ENCODE measurements at places on chromosomes 6 and 20.
A peak's percentile ranks its signal among the peaks of the same experiment; 100 is the strongest.

GRCh38 chr6:64258752-64259151 is 623.1 kb downstream of the PHF3 start:
- DNase-seq: no peak

DNA sequence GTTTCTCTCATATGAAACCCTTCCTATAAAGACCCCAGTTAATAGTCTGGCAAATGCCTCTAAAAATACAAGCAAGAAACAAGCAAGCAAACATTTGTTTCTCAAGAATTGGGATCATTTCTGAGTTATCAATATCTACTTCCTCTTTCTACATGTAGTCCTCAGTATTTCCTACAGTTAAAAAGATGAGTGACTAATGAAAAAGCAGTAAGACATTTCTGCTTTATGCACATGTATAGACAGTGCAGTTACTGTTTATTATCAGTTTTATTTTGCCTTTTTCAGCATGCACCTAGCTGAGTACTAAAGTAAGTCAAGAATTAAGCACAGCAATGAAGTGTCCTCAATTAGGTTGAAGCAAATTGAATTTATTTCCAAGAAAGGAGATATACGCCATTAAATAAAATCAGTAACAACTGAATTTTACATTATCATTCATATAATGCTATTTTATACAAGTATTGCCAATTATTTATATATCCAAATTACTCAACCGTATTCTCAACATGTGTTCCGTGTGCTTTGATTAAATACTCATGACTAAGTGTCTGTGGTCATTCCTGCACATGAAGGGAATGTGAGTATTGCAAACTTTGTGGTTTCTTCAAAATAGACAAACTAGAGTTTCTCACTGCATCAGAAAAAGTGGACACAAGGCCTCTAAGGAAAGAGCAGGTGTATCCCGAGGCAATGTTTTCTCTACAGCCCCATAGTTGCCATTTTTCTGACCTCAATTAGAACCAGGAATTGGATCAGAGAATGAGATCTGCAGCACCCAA is 159.3 kb upstream of the MARCKS start:
- DNase-seq: no peak

DNA sequence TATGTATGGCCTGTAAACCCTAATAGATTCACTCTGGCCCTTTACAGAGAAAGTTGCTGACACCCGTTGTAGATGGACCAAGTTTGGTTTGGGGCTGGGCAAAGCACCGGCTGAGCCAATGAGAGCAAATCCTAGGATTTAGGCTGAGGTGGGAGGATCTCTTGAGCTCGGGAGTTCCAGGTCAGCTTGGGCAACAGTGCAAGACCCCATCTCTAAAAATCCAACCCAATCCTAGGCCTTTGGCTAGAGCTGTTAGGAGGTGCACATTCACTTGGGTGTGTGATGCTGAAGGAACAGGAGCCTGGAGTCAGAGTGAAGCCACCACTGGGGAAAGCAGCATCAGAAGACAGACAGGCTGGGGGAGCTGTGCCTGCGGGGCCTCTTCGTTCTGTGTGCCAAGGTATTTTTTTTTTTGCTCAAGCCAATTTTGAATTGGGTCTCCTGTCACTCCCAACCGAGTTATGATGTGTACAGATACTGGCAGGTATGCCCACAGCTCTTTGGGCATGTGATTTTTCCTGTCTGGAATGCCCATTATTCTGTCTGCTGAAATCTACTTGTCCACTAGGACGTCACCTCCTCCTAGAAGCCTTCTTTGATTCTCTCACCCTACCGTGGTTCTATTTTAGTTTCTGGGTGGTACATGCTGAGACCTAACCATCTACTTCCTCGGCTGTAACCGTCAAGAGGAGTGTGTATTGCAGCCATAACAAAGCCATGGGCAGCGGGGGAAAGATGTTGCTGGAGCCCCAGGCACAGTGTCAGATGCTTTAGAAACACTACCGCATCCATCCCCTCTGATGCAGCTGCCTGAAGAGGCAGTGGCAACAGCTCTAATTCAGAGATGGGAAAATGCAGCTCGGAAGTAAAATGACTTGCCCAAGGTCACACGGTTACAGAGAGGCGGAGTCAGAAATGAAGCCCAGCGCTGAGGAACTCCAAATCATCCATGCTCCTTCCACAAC is 54.0 kb downstream of the TTI1 start:
- DNase-seq: no peak

DNA sequence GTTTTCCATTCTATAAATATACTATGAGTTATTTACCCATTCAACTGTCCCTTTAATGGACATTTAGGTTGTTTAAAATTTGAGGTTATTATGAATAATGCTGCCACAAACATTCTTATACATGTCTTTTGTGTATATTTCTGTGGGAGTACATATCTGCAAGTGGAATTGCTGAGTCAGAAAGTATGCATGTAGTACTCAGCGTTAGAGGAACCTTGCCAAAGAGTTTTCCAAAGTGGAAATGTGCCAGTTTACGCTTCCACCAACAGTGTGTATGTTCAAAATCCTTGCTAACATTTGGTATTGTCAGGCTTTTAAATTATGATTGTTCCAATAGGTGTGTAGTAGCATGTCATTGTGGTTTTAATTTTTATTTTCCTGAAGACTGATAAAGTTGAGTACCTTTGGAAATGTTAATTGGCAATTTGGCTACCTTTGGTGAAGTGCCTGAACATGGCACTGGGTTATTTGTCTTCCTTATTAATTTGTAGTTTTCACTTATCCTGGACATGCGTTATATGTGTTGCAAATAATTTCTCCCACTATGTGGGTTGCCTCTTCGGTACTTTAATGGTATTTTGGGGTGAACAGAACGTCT is 341.2 kb downstream of the CD83 start:
- DNase-seq: no peak

- no peak for DNase-seq
Observed at GRCh38 chr20:50434653-50435396, 75.4 kb upstream of the PTPN1 start.

GRCh38 chr6:1552296-1552761 is 57.4 kb upstream of the FOXC1 start:
- DNase-seq: peak; percentile 46

GRCh38 chr6:15522026-15522425 is 140.8 kb downstream of the DTNBP1 start:
- DNase-seq: no peak

DNA sequence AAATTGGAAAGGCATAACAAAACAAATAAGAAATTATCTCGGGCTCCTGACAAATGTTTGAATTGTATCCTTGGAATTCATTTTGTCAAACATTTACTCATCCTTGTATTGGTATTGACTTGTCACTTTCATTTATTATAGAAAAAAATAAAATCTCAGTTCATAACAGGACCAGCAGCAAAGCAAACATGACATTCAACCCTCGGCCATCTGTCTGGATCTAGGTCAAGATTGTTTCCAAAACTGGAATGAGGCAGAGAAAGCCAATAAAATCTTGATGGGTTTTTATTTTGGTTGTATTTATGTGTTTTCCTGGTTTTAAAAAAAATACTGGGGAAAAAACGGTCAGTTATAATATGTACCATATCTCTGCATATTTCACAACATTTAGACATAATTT is 42.9 kb upstream of the FABP7 start:
- DNase-seq: no peak

- DNase-seq: no peak
Observed at GRCh38 chr20:52585333-52585732, 386.8 kb upstream of the TSHZ2 start.

DNA sequence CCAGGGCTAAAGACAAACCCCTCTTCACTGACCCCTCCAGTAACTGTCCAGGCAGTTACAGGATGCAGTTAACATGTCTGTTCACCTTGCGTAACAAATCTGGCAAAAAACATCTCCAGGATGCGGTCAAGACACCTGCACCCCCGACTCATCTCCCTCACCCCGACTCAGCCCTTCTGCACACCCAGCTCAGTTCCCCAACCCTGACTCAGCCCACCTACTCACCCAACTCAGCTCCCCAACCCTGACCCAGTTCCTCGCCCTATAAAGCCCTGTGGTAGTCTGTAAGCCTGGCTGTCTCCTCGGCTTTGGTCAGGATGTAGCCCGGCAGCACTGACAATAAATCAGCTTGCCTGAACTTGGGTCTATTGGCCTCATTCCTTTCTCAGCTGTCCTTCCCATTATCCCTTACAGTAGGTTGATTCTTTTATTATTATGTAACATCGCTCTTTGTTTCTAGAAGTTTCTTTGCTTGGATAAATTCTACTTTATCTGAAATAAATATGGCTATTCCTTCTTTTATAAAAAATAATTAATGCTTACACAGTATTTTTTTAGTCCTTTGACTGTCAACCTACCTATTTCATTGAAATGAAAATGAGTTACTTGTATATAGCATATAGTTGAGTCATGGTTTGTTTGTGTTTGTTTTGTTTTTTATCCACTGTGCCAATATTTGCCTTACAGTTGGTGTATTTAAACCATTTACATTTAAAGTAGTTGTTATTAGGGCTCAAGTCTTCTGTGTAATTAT is 12.9 kb upstream of the ADTRP start:
- DNase-seq: no peak

DNA sequence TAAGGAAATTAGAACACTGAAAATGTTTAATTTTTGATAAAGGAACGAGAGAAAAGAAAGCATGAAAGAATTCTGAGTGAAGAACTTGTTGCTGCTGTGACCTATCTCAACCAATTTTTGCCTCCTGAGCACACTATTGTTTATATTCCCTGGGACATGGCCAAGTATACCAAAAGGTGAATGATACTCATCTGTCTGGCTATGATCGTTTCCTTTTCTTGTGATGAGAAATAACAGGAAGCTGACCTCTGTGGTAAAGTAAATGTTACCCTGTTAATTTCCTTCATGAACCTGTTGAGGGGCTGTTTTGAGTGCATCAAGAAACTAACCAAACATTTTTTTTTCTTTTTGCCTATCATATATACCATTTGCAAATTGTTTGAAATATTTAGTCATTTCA is 69.1 kb downstream of the FIG4 start:
- DNase-seq: no peak

GRCh38 chr6:37182736-37183590 is 13.0 kb downstream of the PIM1 start:
- peak; percentile 90 for DNase-seq

- peak; percentile 25 for DNase-seq
Observed at GRCh38 chr6:89999154-89999553, 104.9 kb downstream of the GJA10 start.

DNA sequence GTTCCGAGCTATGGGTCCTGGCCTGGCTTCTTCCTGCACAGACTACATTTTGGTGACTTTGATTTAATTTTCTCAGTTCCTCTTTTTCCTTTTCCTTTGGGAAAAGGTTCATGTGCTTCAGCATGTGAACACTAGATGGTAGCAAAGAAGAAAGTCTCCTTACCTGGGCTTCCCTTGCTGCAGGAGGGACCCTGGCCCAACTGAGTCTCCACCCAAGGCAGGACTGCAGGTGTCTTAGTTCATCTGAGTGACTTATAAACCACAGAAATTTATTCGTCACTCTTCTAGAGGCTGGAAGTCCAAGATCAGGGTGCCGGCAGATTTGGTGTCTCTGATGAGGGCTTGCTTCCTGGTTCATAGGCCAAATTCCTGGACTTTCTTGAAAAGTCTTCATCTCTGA is 163.2 kb downstream of the SYCP2 start:
- DNase-seq: no peak

DNA sequence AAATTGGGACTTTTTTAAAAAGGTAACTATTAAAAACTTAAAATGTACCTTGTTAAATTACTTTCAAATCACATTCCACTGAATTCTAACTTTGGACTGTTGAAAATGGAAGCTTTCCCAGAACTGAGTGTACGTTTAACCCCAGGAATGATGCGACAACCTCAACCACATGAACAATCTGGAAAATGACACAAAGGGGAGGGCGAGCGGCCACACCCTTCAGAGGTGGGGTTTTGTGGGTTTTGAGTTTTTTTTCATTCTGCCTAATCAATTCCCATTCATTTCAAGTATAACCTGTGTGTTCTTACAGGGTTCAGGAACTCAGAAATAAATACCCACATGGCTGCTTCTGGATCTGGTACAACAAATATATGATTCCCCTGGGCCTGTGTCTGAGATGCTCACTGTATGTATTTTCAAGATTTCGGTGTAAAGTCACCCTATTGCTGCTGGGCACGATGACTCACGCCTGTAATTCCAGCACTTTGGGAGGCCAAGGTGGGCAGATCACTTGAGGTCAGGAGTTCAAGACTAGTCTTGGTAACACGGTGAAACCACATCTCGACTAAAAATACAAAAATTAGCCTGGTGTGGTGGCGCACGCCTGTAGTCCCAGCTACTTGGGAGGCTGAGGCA is 21.6 kb downstream of the CNKSR3 start:
- no peak for DNase-seq

DNA sequence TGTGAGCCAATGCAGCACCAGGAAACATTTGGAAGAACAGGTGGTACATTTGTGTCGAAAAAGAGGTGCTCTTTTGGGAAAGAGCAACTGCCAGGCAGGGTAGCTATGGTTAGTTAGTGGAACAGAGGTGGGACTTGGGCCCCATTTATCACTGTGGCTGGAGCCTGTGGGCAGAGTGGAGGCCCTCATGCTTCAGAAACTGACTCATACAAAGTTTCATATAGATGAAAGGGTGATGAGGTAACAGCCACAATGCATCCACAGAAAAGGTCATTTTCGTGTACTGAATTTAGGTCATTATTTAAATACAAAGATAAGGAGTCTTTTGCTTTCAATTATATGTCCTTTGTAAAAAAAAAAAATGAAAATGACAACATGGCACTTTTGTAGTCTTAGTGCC is 76.4 kb upstream of the HS3ST5 start:
- DNase-seq: no peak

DNA sequence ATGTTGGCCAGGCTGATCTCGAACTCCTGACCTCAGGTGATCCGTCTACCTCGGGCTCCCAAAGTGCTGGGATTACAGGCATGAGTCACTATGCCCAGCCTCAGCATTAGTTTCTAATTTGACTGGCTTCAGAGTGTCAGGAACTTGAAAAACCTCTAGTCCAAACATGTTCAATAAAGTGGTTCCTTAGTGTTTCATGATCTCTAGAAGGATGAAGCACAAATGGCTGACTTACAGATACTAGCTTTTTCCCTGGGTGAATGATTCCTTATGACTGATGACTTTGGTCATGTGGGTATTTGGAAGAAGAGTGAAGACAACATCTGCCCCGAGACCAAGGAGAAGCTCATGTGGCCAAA is 16.4 kb downstream of the GLYATL3 start:
- no peak for DNase-seq

DNA sequence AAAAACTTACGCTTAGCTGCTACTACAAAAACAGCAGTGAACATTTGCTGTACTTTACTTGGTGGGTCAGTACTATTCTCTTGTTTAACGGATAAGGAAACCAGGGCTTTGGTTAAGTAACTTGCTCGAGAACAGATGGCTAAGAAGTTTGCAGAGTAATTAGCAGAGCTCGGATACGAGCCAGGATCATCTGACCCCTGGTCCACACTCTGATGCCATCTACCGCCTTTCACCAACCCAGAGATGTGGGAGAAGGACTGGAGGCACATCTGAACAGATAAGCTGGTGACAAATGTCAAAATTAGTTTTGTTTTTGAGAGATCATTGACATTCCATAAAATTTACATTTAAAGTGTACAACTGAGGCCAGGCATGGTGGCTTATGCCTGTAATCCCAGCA is 18.9 kb upstream of the RPL7L1 start:
- no peak for DNase-seq

Measured in CD4-positive, alpha-beta T cell treated with Interleukin-15 for 4 hours (primary cell).